ENCODE measurements at places on chromosomes 3 and 15.

- no peak for DNase-seq
Observed at GRCh38 chr15:68429691-68430470, 2.1 kb downstream of the ITGA11 start.

GRCh38 chr3:174232658-174233429, 626.3 kb upstream of the NAALADL2 start:
- DNase-seq: no peak

DNA sequence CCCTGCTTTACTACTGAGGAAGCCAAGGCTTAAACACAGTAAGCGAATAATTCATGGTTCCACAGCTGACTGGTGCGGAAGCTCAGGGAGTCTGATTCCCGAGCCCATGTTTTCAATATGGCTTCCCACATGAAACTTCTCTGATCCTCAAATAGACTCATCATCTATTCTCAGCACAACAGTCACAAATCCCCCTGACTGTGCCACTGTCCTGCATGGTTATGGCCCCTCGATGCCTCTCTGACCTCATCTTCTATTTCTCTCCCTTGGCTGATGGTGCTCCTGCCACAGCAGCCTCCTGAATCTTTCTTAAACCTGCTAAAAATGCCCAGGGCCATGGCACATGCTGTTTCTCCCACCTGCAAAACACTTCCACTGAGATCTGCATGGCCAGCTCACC, 43.2 kb downstream of the SRGAP3 start:
- no peak for DNase-seq

DNA sequence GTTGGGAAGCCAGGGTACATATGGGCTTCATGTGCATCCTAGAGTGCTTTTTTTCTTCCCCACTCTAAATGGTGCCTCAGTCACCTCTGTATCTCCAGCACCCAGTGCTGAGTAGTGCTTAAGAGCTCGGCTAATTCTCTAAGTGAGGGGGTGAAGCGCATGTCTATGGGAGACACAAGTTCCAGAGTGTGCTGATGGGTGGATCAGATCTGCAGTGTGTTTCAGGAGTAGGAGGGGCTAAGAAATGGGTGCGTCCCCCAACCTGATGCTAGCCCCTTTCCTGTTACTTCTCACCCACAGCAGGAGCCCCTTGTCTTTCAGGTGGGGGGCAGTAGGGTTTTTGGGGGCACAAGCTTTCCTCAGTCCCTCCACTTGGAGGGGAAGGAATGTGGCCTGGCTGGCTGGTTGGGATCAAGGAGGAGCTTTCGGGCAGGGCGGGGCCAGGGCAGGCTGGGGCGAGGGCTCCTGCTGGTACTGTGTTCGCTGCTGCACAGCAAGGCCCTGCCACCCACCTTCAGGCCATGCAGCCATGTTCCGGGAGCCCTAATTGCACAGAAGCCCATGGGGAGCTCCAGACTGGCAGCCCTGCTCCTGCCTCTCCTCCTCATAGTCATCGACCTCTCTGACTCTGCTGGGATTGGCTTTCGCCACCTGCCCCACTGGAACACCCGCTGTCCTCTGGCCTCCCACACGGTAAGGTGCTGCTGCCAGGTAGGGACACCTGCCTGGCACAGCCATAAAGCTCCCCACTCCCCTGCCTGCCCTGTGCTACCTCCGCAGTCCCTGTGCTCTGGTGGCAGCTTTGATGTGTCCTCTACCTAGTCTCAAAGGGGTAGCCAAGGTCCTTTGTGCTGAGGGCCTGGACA, at the start of gene IL17RE:
TSS of gene IL17RE (plus strand) at position 477 of the 866 bp plus-strand sequence. CDS start at position 562, 85 bp downstream.
- DNase-seq: no peak

GRCh38 chr15:64624242-64624641, 151.1 kb downstream of the RBPMS2 start:
- DNase-seq: no peak

- DNase-seq: no peak
Observed at GRCh38 chr3:46429250-46429649, 22.2 kb downstream of the CCRL2 start.

DNA sequence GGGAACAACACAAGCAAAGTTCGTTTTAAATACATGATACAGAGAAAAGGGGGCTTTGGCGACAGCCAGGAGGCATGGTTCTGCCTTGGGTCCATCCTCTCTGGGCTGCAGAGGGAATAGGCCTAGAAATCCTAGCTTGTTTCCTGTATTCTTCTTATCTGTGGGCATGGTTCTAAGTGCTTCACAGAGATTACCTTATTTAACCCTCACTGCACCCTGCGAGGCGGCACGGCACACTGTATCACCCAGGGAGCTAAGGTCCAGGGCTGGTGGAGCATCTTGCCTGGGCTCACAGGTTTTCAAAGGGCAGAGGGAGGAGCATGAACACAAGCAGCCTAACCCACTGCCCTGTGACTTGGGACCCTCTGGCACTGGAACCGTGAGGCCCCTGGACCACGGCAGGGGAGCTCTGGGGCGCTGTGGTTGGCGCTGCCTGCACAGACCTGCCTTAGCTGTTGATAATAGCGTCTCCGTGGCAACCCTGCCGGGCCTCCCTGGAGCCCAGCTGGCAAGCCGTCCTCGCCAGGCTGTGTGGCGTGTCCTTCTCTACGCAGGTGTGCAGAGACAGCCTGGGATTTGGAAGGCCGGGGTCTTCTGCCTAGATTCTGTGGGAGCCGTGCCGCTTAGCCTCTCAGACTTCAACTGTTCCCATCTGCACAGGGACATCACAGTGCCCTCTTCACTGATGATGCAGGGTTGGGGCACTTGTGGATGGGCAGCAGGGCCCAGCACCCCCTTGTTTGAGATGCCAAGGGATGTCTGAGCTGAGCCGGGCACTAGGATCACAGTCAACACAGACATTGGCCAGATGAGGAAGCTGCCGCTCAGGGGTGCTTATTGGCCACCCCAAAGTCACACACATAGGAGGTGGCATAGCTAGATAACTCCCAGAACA, 154.6 kb upstream of the TLE3 start:
- DNase-seq: no peak

GRCh38 chr3:160735826-160736225, 20.2 kb upstream of the PPM1L start:
- DNase-seq: no peak

DNA sequence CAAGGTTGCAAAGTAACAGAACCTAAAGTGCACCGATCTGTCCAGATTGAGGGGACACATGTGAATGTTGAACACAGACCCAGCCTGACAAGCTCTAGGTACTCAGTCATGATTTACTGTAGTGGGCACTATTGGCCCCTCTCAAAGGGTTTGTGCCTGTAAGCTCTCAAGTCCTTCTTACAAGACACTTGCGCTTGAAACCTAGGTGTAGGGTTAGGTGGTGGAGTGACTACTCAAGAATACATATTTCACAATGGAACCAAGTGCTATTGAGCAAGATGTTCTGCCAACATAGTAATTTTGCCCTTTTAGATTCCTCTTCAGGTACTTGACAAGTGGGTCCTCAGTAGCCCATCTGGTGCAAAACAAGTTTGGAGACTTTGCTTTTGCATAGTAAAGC, 169.9 kb downstream of the AKAP13 start:
- DNase-seq: no peak
